ENCODE measurements at places on chromosomes 3 and 15.

DNA sequence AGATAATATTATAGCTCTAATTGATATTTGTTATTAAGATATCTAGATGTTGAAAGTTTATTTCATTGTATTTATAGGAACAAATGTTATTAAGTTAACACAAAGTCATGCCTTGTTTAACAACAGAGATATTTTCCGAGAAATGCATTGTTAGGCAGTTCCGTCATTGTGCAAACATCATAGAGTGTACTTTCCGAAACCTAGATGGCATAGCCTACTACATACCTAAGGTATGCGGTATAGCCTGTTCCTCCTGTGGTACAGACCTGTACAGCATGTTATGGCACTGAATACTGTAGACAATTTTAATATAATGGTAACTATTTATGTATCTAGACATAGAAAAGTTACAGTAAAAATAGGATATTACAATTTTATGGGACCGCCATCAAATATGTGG, 114.3 kb downstream of the NAALADL2 start:
- no peak for DNase-seq

DNA sequence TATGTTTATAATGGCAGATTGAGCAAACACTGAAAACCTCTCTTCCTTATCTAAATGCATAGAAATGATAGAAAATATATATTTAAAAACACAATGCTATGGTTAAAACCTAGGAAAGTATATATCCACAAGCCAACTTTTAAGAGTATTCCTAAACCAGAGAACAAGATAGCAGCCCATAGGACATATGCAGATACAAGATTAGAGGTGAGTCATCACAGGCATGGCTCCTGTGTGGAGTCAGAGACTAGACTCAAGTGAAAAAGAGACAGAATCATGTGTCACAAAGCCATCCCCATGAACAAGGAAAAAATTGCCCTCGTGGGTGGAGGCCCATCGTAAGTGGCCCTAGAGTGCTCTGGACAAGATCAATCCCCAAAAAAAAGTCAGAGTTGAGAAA, 199.4 kb upstream of the PPP2R3A start:
- DNase-seq, result no peak

- peak; percentile 9 for DNase-seq
Measured at GRCh38 chr15:58957101-58957973, 23.9 kb upstream of the SLTM start.

GRCh38 chr3:56769116-56769707, 32.5 kb downstream of the ARHGEF3 start:
- no peak for DNase-seq

GRCh38 chr15:44738340-44738984, 2.1 kb downstream of the TRIM69 start:
- DNase-seq, result no peak

- no peak for DNase-seq
Measured at GRCh38 chr15:90750186-90750585, 33.0 kb downstream of the BLM start.

GRCh38 chr3:58167431-58168351, 43.1 kb downstream of the DNASE1L3 start:
- DNase-seq, result peak; percentile 21

- no peak for DNase-seq
Measured at GRCh38 chr3:141350666-141351065, 17.6 kb upstream of the ZBTB38 start.

- no peak for DNase-seq
Measured at GRCh38 chr3:134445095-134445494, 40.7 kb downstream of the ANAPC13 start.

GRCh38 chr3:132253262-132253878, 63.8 kb upstream of the ACP3 start:
- DNase-seq, result no peak

- no peak for DNase-seq
Measured at GRCh38 chr15:78979456-78980320, 34.8 kb upstream of the CTSH start.

GRCh38 chr15:65286069-65286703, 497 bp downstream of the PARP16 start:
- DNase-seq, result no peak

- DNase-seq, result no peak
Measured at GRCh38 chr3:11648735-11649134, 5.0 kb upstream of the VGLL4 start.

- DNase-seq, result no peak
Measured at GRCh38 chr15:78072080-78072892, 5.2 kb downstream of the TBC1D2B start.

DNA sequence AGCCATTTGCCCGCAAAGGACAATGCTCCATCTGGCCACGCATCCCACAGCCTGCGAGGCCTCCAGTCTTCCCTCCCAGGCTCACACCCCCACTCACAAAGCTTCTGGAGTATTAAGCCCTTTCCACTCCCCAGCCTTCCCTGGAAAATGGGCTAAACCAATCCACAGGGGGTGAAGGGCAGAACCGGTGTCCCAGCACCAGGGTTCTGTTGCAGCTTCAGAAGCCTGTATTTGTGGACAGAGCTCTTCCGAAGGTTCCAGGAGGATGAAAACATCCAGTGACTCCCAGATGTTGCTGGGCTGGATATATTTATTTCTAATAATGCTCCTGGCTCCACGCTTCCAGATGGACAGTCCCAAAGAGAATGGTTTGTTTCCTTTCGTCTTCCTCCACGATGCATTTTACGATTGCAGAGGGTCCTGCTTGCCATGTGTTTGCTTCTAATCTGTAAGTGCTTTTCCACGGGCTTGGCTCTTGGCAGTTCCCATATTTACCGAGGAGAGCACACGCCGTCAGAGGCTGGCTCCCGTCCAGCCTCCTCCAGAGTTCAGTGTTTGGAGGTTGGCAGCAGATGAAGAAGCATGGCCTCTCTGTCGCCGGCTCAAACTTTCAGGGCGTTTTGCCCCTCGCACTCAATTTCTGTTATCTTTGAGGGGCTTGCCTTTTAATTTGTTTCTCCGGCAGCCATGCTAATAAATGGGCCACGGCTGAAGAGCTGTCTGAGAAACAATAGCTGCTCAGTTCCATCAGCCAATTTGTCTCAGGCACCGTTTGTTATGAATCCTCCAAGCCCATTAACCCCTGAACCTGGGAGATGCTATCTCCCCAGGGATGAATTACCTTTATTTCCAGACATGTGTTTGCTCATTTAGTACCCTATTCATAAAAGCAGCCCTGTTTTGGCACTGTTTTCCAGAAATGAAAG, 367.9 kb upstream of the PROK2 start:
- DNase-seq, result no peak

DNA sequence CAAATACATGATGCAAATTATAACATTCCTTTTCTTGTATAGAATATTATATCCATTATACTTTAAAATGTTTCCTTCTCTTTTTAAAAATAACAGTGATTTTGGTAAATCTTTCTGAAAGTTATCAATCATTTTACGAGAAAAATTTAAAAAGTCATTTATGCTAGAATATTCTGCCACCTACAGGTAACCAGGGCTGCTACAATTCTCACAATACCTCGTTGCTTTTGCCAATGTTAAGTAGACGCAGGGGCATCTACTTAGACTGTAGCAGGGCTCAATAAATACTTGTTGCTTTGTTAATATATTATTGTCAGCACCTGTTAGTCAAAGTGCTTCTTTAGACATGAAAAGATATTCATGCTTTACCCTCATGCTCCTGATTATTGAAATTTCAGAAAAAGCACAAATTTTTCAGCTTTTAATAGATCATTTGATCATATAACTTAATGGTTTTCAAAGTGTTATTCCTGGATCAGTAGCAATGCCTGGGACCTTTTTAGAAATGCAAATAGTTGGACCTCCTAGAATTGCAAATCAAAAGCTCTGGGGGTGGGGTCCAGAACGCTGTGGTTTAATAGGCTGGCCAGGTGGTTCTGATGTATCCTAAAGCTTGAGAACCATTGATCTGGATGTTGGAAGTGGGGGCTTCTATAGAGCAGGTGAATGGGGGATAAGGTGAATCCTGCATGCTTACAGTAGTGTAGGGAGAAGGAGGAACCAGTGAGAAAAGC, 223.6 kb upstream of the PDZRN3 start:
- no peak for DNase-seq

- no peak for DNase-seq
Measured at GRCh38 chr3:129022114-129023007, 21.3 kb downstream of the EFCC1 start.

DNA sequence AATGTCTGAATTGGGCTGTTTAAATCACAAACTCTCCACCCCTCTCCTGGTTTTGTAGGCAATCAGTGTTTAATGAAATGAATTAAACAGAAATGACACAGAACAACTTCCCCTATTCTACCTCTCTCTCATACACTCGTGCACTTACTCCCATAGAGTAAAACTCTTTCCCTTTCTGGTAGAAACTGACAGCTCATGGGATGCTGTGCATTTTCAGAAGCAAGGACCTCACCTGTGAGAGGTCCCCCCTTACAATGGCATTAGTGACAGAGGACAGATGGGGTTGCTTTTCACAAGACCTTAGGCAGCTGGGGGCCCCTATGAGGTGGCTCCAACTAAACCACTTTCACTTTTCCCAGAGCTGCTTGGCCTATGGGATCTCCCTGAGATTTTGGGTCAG, 31.9 kb downstream of the PARP16 start:
- DNase-seq, result no peak

DNA sequence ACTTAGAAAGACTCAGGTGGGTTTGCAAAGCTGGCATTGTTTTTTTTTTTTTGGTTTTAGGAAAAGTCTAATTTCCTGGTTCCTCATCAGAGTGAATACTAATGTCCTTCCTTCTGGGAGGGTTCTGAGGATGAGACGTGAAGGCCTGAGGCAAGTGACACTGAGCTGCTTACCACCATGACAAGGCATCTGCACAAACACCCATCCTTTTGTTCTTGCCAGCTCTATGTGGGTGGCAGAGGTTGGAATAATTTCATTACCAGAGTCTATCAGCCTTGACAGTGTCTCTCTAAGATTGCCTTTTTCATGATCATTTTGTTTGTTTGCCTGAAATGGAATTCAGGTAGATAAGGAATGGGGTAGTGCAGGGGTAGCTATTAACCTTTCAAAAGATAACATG, 17.1 kb downstream of the RTP4 start:
- no peak for DNase-seq

- DNase-seq, result no peak
Measured at GRCh38 chr3:42742688-42743087, 30.4 kb downstream of the CCDC13 start.

DNA sequence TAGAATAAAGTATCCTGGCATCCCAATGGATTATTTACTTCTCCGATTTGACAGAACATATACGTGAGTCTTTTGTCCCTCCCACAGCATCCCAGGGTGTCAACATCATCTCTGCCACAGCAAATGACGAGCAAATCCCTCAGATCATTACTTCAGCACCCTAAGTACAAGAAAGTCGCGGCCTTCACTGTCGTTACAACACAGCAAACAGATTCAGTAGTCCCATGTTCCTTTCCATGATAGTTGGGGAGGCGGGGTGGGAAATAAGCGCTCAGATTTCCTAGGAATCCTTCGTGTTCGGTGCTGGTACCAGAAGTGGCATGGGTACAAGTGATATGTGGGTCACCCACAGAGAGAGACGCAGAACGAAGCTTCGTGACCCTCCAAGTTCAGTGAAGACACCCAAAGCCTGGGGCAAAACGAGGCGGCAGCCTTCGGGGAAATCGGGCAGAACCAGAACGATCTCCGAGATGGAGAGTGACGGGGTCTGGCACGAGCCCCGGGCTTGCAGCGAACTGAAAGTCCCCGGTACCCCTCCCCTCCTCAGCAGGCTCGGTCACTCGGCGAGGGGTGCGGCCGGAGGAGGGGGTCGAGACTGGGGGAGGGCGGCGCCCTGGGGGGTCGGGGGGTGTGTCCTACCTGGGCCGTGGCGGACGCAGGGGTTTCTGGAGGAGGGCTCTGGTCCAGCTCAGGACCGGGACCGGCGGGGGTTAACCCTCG, 619 bp downstream of the TTBK2 start:
- DNase-seq, result peak; percentile 3

GRCh38 chr3:71219744-71220638, 363.5 kb downstream of the FOXP1 start:
- DNase-seq, result no peak

GRCh38 chr3:54304877-54305276, 182.5 kb downstream of the CACNA2D3 start:
- DNase-seq, result no peak

DNA sequence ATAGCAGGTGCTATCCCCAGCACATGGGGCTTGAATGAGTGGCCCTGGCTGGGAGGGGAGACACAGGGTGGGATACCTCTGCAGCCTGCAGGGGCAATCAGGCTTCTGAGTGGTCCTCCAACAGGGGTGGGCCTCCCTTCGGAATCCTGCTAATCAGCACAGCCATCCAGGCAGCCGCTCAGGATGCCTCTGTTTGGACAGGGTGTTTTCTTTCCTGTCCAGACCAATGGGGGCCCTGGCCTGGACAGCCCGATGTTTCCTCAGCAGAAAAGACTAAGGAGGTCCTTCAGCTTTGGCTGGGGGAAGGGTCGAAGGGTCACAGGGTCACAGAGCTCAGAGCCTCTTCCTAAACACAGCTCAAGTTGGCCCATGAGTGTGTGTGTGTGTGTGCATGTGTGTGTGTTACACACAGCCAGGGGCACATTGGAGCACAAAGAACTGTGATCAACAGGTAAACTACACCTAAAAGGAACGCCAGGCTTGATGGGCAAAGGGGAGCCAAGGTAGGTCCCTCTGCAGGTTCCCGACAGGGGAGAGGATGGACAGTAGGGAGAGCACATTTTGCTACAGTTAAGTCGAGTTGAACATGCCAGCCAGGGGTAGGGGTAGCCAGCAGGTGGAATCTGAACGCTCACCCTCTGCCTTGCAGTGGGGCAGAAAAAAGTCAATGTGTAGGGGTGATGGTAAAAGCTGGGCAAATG, 1.1 kb upstream of the HAPLN3 start:
- no peak for DNase-seq

- no peak for DNase-seq
Measured at GRCh38 chr15:71691458-71692417, 118.6 kb upstream of the NR2E3 start.

GRCh38 chr3:194135806-194136518, at the start of gene HES1:
Gene HES1 (plus strand): TSS chr3:194136148. CDS start chr3:194136381, 233 bp downstream.
- DNase-seq, result no peak

DNA sequence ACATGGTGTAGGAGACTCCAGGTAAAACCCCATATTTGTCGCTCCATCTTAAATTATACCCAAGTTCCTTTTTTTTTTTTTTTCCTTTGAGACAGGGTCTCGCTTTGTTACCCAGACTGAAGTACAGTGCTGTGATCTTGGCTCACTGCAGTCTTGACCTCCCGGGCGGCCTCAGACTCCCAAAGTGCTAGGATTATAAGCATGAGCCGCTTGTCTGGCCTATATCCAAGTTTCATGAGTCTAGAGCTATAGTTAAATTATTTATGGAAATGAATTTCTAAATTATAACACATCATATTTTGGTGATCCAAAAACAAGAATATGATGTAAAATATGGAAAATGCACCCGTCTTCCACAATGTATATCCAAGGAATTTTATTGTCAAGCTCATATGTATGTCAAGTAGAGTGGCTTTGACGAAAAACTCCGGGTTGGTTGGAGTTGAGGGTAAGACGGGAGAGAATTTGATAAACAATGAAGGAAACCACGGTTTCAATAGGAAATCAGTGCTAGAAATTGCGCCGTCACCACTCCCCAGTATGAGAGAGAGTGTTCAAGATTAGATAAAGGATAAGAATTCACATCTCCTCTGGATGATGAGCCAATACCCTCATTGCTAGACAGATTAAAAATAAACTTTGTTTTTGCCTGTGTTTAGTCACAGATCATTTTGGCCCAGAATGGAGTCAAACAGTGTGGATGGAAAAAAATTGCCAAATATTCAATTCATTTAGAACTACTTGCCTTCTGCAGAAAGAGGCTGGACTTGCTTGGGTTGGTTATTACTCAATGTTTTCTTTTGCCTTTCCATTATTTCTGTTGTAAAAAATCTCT, 209.2 kb upstream of the NR2F2 start:
- DNase-seq, result no peak
